ENCODE measurements at places on chromosomes 4 and X.

- no peak for DNase-seq
Measured at GRCh38 chr4:139017861-139018260, 2.3 kb downstream of the NOCT start.

DNA sequence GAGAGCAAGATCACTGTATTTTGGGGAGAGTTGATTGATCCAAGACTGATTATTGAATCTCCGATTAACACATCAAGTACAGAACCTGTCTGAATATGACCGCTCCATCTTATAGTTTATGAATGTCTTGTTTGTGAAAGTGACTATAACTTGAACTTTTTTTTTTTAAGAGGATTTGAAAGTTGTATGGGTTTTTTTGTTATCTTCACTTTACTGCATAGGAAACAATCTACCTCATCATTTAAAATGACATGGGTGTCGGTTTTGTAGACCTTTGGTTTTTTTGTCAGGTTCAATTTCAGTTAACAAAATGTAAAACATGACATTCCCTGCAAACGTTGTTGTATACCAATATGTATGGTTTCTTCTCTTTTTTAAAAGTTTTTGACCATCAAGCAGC is 103.0 kb upstream of the NUDT6 start:
- no peak for DNase-seq

DNA sequence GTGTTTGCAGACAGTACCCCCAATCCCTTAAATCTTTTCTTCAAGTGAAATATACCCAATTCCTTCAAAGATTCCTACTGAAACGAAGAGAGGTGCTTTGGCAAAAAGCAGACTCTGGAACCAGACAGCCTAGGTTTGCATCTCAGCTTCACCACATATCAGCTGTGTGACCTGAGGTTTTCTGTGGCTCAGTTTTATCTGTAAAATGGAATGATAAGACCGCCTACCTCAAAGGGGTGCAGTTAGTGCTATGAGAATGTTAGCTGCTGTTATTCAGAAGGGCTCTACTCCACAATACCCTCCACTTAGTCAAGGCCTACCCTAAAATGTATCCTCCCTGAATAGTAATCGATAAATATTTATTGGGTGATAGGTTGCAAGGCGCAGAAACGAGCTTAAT is 664 bp downstream of the PIR start:
- no peak for DNase-seq

- DNase-seq: no peak
Measured at GRCh38 chrX:34401411-34401810, 255.7 kb downstream of the TMEM47 start.

GRCh38 chrX:137792214-137792613 is 226.3 kb downstream of the ZIC3 start:
- no peak for DNase-seq

GRCh38 chr4:120819805-120820437 is 102.6 kb downstream of the PRDM5 start:
- DNase-seq: no peak

- DNase-seq: no peak
Measured at GRCh38 chr4:48863728-48864127, 32.8 kb downstream of the OCIAD1 start.

DNA sequence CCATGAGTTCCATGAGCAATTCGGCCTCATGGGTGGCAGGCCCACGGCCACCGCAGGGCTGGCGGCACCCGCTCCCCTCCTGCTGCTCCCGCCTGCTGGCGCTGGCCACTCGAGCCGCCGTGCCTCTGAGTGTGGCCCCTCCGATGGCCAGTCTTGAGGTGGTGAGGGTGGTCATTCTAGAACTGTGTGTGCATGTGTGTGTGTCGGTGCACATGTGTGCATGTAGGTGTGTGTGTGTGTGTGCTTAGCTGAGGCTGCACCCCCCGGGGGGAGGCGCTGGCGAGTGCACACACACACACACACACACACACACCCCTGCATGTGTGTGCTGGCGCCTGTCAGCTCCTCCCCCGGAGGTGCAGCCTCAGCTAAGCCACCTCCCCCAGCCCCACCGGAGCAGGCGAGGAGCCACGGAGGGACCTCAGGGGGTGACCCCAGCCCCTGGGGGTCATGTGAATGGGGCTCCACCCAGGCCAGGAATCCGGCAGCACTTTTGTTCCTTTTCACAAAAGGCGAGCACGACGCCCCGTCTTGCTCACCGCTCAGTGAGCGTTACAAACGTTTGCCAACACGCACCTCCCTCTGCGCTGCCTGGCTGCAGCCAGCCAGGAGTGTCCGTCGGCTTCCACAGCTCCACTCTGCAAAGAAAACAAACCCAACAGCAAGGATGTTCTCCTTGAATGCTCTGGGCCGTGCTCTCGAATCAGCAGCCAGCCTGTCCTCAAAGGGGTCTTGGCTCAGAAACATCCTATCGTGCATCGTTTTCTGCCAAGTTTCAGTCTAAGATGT is 29.9 kb downstream of the FGFRL1 start:
- no peak for DNase-seq

- no peak for DNase-seq
Measured at GRCh38 chr4:25523405-25523804, 132.2 kb upstream of the SLC34A2 start.

DNA sequence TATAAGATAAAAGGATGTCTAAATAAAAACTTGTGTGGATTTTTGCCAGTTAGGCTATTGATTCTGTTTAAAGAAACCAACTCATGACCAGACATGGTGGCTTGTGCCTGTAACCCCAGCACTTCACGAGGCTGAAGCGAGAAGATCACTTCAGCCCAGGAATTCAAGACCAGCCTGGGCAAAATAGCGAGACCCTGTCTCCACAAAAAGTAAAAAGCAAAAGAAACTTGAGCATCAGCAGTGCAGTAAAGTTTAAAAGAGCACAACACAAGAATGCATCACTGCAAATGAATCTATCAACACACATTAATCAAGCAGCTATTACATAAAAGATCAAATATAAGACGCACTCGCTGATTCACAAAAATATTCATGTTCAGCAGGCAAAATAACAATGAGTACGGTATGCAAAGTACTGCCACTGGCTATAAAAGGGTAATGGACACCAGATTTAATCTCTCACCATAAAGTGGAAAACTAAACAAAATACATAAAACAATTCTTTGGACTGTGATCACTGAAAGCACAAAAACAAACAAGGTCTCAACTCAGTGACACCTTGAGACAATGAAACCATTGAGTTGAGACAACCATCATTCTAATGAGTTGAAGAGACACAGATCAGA is 41.3 kb downstream of the LRBA start:
- no peak for DNase-seq

DNA sequence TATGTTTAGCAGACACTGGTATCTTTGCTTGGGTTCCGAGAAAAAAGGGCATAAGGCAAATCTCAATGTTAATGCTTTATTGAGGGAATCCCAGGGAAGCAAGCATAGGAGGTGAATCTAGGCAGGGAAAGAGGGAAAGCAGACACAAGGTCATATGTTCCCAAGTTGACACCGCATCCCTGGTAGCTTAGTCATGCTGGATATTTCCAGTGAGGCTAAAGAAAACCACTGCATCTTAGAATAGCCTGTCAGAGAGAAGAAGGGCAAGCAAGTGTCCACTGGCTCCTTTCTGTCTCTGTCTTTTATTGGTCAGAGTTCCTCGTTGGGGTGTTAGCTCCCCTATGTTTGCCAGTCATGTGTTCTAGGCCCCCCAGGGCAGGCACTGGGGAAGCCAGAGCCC is 104.7 kb downstream of the NKX6-1 start:
- DNase-seq: no peak

DNA sequence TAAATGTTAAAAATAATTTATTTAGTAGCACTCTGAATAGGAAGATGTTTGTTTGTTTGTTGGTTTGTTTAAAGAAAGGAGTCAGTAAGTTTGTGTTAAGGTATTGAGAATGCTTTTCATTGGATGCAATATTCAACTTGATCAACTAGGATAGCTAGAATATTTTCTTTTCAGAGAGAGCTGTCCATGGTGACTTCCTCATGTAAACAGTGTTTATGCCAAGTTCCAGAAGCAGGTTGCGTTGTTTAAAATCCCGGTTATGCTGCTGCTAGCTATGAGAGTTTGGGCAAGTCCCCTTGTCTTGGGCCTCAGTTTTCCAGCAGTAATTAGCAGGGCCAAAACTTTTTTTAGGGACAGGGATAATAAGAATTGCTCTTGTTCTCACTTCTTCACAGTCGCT is 876.2 kb upstream of the HS3ST1 start:
- no peak for DNase-seq

DNA sequence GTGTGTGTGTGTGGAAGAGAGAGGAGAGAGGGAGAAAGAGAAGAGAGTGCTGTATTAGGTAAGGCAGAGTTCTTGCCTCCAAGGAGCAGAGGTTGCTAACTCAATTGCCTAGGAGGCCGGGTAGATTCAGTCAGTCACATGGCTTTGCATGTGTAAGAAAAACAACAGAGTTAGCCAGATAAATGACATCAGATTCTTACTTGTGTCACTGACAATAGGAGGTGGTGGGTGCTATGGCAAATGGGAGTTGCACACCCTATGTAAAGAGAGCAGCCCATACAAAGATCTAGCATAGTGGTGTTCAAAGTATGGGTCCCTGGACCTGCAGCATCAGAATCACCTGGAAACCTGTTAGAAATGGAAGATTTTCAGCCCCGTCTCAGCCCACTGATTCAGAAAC is 14.4 kb upstream of the PGRMC2 start:
- DNase-seq: no peak

DNA sequence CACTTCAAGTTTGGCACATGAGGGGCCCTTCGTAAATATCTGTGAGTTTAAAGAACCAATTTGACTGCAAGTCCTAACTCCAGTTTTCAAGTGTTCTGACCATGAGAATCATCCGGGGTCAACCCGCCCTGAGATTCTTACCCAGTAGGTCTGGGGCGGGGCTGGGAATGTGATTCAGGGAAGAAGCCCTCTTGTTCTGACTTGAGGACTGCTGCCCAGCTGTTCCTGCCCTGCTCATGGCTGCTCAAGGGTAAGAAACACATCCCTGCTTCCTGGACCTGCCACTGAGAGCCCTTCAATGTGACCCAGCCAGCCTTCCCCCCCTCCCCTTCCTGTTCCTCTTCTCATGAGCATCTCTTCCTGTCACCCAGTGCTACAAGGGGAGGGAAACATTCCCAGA is 92.7 kb upstream of the PGRMC2 start:
- no peak for DNase-seq

GRCh38 chr4:176350671-176351070 is 30.9 kb downstream of the SPCS3 start:
- no peak for DNase-seq

- peak; percentile 48 for DNase-seq
Measured at GRCh38 chr4:87566276-87566675, 37.1 kb upstream of the SPARCL1 start.

GRCh38 chr4:154030746-154031145 is 241.9 kb upstream of the SFRP2 start:
- DNase-seq: no peak

DNA sequence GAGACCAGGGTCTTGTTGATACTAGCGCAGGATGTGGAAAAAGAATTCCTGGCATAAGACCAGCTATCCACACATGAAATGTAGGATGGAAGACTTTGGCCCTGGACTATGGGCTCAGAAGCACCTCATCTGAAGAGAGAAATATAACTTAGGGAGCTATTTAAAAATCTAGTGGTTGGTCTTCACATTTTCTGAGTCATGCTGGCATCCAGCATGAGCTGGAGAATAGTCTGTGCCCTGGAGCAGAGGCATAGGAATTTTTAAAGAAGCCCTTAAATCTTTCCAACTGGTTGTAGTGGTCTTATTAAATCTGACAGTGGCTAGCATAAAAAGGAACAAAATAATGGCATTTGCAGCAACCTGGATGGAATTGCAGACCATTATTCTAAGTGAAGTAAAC is 86.3 kb downstream of the SMARCA5 start:
- no peak for DNase-seq

DNA sequence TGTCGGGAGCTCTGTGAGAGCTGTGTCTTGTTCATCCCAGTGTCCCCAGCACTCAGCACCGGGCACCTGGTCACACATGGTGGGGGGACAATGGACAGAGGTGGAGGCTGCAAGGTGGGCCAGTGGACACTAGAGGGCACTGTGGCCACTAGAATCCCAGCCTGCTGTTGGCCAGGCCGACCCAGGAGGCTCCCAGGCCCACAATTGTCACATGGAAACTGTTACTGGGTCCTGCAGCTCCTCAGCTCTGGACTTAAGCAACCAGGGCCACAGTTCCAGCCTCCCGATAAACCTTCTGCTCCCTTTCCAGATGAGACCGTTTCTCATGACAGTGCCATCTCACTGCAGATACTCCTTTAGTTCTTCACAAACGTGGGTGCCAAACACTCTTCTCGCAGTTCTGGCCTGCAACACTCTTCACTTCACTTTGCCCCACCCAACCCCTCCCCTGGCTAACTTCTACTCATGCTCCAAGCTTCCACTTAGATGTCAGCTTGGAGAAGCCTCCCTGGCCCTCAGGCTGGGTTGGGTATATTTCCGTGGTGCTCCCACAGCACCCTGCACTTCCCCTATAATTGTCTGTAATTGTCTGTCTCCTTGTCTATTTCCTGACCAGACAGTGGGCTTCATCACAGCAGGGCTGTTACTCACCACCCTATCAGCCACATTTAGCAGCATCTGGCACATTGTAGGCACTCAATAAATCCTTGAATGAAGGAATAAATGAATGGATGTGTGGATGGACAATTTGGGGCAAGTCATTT is 3.5 kb upstream of the IQSEC2 start:
- DNase-seq: peak; percentile 84

DNA sequence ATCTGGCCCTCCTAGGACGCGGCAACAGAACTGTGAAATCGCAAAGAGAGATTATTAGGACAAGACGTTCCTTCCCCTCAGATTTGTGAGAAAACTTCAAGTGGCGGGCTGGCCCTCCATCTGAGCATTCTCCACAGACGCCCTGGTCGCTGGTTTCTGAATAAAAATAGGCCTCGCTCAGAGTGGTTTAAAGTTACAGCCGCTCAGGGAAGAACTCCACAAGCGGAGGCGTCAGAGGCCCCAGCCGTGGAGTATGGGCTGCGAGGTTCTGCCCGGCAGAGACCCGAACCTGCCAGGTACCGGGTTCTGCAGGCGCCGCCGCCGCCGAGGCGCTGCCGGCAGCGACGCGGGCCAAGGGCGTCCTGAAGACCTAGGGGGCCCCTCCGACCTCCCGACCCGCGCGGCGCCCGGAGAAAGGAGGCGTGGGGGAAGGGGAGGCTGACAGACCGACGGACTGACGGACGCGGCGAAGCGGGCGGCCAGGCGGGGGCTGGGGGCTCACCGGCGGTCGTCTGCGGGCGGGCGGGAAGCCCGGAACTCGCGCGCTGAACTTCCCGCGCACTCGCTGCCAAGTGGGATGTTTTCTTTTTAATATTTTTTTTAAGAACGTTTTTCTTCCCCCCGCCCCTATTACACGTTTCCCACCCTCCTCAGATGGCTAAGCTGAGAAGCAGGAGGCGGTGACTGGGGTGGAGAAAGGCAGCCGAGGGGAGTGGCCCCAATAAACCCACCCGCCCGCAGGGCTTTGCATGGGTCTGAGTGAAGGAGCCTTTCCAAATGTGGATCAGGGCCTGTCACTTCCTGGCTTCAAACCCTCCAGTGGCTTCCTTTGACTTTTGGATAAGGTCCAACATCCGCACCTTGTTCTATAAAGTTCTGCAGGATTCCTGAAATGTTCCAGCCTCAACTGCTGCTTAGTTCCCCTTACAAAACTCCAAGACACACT is at the start of gene PABPC4L:
Gene PABPC4L (minus strand): TSS at position 574 of the 946 bp plus-strand sequence. CDS start 770 bp downstream, outside the sequence.
- no peak for DNase-seq
